Epithelial cell of esophagus (primary cell): ENCODE measurements at places on chromosomes 16 and 17.

DNA sequence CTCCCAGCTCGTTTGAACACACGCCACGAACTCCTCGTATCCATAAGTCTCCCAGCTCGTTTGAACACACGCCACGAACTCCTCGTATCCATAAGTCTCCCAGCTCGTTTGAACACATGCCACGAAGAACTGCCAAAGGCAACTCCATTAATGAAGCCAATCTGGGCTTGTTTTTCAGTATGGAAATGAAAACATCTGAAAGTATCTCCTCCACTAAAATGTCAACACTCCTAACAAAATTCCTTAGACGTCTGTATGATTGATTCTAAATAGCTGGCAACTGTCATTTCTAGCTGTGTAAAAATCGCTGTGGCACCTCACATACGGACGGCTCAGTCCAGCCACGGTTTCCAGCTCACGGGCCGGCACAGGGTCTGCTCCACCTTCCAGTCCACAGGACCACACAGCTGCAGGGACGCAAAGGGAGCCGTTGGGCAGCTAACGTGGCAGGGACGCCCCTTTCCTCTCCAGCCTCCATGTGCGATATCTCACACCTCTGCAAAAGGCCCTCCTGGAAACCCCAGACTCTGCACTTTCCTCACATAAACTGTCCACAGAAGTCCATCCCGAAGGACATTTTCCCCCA lies 67.1 kb upstream of the METRNL start:
- DNase-seq = no peak

GRCh38 chr17:55433629-55434422 lies 12.2 kb upstream of the MMD start:
- peak; percentile 96 for DNase-seq

DNA sequence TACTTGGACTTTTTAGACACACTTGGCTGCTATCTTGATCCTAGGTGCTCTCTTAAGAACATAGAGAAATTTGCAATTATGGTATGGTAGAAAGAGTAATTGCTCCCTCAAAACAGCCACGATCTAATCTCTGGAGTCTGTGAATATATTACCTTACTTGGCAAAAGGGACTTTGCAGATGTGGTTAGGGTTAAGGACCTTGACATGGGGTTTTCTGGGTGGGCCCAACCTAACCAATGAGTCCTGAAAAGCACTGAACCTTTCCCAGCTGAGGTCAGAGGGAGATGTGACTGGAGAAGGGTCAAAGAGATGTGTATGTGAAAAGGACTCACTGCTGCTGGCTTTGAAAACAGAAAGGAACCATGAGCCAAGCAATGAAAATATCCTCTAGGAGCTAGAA lies 26.7 kb upstream of the MED13 start:
- no peak for DNase-seq

DNA sequence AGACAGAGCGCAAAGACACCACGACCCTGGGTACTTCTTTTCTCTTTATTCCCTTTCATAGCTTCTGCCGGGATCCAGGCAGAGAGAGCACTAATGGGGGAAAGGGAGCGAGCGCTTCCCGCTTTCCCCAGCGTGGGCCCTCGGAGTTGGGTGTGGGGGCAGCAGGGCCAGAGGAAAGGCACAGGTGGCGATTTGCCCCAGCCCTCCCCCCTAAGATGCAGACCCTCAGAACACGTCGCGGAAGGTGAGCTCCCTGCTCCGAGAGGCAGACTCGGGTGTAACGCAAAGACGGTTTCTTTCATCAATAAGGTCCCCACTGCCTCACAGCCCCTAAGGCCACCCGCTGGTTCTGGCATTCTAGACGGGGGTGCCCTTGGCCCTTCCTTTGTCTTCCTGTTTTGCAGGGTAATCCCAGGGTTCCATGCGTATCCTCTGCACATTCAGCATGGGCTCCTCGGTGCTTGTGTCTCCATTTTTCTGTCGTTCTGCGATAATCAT lies 570 bp upstream of the NME3 start:
- no peak for DNase-seq

DNA sequence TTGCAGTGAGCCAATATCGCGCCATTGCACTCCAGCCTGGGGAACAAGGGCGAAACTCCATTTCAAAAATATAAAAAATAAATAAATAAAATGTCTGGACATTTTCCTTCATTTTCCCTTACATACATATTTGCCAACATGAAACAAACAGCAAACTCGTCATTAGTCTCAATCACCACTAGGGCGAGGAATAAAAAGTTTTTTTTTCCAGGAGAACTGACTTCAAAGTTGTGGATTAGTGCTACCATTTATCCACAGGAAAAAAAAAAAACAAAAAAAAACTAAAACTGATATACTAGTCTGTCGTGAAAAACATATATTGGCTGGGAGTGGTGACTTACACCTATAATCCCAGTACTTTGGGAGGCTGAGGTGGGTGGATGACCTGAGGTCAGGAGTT lies 77.0 kb upstream of the MTMR4 start:
- DNase-seq = no peak

GRCh38 chr17:50111673-50112655 lies 16.8 kb downstream of the PDK2 start:
- DNase-seq = no peak

DNA sequence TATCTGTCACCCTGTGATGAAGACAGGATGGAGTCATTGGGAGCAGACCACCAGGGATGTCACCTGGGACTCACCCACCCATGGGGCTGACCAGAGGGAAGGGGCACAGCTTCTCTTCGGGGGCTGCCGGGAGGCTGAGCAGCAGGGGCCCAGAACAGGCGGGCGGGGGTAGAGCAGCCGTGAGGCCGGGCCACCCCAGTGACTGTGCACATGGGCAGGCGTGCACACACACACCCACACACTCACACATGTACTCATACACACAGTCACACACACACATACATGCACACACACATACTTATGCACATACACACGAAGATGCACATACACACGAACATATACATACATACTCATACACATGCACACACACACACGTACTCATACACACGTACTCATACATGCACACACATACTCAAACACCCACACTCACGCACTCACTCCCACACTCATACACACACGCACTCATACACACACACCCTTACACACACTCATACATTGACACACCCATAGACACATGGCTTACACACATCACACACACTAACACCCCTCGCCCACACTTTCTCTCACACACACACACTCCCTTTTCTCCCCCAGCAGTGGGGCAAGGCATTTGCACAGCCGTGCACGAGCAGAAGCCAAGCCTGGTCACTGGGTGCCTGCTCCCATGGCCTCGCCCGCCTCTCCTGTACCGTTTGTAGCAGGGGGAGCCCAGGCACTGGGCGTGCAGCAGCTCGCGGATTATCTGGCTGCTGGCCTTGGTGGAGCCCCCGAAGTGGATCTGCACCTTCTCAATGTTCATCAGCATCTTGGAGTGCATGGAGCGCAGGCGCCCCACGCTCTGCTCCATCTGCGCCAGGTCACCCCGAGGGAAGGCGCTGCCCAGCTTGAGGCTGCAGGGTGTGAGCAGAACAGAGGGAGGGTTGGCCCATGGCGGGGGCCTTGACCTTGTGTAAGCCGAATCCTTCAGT lies 12.4 kb downstream of the UBALD2 start:
- DNase-seq = no peak

- no peak for DNase-seq
Measured at GRCh38 chr17:74748279-74748528, 224 bp upstream of the NHERF1 start.

DNA sequence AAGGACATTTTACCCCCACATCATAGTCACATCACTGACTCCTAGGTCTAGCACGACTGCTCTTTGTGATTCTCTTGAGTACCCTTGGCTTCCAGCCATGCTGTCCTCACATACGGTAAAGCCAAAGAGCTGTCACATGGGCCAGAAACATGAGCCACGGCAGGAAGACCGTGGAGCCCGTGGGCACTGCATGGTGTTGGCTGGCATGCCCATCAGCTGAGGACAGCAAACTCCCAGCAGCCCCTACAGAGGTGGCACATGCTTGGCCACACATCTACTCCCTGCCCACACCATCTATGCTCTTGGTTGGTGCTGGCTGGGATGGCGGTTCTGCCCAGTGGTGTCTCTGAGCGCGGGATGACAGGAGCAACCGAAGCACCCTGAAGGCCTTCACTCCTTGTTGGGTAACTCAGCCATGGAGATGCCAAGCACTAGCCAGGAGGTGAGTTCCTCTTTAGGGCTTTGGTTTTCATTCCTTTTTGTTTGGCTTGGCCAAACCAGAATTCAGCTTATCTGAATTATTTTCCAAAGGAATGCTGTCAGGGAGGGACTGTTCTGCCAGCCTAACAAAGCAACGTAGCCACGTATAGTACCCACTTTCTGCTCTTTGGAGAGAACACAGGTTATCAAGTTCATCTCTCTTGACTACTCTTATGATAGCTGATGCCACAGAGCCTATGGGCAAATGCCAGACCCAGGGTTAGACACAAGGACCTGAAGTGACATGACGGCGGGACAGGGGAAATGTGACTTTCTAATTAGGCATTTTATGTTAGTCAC lies 10.0 kb downstream of the TNFAIP1 start:
- DNase-seq = no peak

GRCh38 chr16:11907160-11907970 lies 8.4 kb downstream of the GSPT1 start:
- no peak for DNase-seq
